Vagina (tissue), 2 donors: ENCODE measurements at places on chromosomes 5 and 9.

DNA sequence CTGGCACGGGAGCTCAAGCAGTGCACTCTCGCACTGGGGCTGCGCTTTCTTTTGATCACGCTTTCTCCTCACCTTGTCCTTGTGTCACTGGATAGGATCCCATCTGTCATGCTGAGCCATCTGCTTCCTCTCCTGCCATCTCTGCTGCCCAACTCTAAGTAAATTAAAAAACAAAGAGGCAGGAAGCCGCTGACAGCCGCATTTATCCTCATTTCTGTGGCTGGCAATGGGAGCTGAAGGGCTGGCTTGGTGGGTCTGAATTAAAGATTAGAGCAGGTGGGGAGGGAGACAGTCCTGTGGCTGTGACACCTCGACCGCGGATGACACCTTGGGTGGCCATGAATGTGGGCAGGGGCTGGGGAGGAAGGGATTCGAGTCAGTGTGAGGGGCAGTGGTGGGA is 159.2 kb upstream of the ALDH1B1 start:
- peak; percentile 67 for DNase-seq

GRCh38 chr5:175800656-175801081 is 70.7 kb upstream of the CPLX2 start:
- DNase-seq, result no peak

DNA sequence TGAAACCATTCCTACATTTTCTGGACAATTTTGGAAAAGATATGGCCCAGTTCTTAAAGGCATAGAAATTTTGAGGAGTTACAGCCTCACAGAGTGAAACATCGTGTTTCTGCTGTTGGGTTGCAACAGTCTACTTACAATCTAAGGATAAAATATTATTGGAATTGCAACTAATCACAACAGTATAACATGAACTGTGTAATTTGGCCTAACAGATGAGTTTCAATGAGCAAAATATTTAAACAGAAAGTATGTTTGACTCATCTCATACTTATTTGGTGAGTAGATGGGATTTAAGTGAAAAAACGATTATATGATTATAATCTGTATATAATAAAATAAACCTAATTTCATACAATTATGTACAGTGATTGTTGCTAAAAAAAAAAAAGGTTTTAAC is 1061.8 kb downstream of the CDH12 start:
- DNase-seq, result no peak

DNA sequence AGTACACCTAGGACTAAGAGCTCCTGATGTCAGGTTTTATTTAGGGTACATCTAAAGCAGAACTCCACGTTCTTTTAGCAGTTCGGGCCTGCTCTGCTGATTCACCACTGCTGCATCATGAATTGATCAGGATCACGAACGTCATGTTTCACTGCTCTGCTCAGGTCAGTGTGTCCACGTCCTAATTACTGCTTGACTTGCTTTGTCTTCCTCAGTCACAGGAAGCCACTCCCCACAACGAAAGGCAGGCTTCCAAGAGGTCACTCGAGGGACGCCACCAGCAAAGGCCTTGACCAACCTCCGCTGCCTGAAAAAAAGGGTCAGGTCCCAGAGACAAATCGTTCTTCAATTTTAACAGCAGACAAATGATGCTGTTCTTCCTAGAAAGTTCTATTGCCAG is 40.3 kb downstream of the CTNND2 start:
- no peak for DNase-seq

DNA sequence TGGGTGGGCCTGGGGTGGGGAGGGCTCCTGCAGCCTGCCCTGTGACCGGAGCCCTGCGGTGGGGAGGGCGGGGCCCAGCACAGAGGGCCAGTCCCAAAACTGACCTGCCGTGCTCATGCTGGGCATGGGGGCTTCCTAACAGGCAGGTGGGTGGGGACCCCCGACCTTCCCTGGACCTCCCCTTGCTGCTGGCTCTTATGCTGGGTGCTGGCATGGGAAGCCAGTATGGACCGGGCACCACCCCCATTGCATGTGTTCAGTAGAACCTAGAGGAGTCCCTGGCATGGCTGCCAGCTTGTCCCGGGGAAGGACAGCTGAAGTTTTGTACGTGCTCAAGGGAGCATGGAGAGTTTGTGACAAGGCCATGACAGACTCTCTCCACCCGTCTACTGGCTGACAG is 37.1 kb downstream of the WNK2 start:
- DNase-seq, result no peak

DNA sequence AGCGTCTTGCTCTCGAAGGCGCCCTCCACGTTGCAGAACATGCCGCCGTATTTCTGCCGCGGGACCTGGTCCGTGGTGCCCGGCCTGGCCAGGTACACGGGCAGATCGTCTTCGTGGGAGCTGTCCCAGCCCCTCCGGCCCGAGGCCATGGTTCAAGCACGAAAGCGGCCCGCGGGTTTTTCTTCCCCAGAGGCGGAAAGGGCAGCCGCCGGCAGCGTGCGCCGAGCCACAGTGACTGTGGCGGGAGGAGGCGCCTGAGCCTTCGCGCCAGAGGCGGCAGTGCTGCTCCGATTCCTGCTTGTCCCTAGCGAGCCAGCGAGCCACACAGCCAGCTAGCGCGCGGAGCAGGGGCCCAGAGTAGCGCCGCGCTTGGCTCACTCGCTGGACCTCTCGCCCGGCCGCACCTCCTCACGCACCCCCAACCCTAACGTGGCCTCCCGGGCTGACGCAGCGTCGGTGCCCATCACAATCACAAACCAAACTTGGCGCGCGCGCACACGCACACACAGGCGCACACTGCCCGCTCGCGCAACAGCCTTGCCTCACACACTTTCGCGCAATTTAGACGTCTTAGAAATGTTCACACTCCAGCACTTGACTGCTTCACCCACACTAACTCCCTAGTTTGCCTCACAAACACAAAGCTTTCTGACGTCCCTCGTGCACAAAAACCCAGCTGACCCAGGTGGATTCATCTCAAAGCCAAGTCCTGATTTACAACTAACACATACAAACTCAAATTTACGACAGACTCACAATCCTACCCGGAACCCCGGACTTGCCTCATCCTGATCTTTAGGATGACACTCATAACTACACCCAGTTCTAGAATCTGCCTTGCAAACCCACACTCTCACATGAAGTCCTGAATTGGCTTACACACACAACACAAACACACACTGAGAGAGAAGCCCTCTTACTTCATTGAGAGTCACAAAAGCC is at the start of gene DPYSL3:
TSS of gene DPYSL3 (minus strand) at position 359 of the 942 bp plus-strand sequence. CDS start at position 149, 210 bp downstream.
- no peak for DNase-seq

DNA sequence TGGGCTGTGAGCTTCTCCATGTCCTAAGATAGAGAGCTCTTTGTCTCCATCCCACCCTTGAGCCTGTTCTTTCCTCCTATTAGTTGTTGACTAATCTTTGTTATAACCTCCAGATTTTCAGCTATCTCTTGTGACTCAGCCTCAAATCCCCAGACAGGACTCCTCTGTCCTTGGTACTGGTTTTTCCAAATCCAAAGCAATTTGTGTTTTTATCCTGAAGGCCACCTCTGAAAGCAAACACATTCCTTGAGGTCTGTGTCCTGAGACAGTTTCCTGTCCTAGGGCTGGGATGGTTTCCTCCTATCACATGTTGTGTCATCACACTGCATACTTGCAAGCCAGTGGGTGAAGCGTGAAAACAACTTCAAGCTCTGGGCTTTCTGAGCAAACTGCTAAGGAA is 8.5 kb downstream of the TNC start:
- no peak for DNase-seq

- DNase-seq, result no peak
Observed at GRCh38 chr5:151101746-151102145, 20.9 kb upstream of the TNIP1 start.

- DNase-seq, result no peak
Observed at GRCh38 chr5:51559339-51559738, 176.1 kb downstream of the ISL1 start.

DNA sequence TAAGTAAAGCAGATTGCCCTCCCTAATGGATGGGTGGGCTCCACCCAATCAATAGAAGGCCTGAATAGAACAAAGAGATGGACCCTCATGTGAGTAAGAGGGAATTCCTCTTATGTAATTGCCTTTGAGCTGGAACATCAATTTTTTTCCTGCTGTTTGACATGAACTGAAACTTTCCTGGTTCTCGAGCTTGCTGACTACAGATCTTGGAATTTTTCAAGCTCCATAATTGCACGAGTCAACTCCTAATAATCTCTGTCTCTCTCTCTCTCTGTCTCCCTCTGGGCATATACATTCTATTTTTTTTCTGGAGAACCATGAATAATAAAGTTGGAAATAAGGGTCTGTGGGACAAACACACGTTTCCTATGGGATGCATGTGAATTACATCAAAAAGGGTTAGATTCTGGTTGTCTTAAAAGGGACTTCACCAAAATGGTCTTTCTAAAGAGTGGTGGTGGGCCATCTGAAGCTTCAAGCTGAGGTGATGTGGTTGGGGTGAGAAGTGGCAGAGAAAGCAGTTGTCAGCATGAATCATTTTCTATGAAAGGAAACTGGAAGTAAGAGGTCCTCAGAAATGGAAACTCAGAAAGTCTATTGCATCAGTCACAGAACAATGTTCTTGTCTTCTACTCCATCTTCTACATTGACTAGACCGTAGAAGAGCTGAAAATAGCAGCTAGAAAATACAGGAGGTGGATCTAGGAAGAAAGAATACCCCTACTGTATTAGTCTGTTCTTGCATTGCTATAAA is 47.0 kb upstream of the HOMER1 start:
- DNase-seq, result no peak

- no peak for DNase-seq
Observed at GRCh38 chr5:38582293-38582974, 26.0 kb upstream of the LIFR start.

- DNase-seq, result no peak
Observed at GRCh38 chr5:168227001-168227400, 64.4 kb upstream of the WWC1 start.

- no peak for DNase-seq
Observed at GRCh38 chr5:72298711-72299110, 21.3 kb downstream of the MRPS27 start.

DNA sequence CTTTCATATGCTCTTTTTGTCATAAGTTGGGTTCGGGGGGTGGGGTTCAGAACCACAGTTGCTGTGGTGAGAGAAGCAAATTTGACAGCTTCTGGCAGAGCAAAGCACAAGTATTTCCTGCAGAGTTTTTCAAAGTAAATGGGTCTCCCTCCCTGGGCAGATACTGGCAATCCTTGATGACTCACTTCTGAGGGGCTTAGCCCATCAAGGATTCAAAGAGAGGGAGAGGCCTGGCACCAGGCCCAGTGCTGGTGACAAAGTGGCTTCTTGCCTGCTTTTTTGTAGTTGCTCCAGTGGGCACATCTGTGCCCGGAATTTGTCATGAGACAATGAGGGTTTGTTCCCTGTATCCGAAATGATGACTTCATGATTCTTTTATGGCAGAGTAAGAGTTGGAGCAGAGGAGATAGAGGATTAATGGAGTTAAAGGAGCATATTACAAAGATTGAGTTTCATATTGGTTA is 46.6 kb upstream of the TNC start:
- DNase-seq, result no peak

- no peak for DNase-seq
Observed at GRCh38 chr9:113368982-113369854, 7.6 kb downstream of the HDHD3 start.

GRCh38 chr5:135221187-135221473 is 177.9 kb downstream of the MACROH2A1 start:
- no peak for DNase-seq

- DNase-seq, result no peak
Observed at GRCh38 chr9:93100276-93100636, 4.2 kb downstream of the CARD19 start.
